ENCODE measurements at places on chromosomes 5 and 9.

- no peak for DNase-seq
Observed at GRCh38 chr9:16306586-16306985, 563.9 kb downstream of the BNC2 start.

- no peak for DNase-seq
Observed at GRCh38 chr9:70924380-70924779, 197.0 kb downstream of the TRPM3 start.

DNA sequence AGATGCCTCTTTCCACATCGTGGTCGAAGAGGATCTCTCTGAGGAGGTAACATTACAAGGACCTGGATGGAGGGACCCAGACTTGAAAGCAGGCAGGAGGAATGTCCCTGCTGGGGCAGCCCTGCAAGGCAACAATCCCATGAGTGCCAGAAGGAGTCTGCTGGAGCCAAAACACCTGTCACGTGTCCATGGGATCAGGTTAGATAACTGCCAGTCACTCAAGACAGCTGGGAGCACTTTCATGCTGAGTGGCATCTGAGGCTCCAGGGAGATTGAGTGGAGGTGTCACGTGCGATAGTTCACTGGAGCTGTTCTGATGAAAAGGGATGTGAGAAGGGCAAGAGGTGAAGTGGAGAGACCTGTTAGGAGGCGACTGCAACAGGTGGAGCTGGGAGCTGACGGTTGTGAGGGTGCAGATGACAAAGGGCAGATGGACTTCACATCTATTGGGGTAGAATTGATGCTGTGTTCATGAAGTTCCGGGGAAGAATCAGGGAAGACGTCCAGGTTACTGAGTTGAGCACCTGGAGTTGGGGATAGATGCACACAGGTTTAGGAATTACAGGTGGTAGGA, 68.4 kb downstream of the ICE1 start:
- no peak for DNase-seq

DNA sequence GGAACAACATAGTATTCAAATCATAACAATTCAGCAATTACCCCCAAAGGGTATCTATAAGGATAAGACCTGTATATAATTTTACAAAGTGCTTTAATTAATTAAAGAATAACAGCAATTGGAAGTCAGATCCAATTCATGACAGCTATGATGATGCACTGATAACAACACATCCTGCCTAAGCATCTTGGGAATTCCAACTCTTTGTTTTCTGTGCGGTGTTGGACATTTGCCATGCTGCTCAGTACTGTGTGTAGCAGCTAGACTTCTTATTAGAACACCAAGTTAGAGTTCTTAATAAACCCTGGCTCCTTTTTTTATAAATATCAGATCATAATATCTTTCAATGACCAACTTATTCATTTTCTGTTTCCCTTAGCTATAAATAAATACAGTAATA, 209.0 kb downstream of the SEC61B start:
- no peak for DNase-seq

DNA sequence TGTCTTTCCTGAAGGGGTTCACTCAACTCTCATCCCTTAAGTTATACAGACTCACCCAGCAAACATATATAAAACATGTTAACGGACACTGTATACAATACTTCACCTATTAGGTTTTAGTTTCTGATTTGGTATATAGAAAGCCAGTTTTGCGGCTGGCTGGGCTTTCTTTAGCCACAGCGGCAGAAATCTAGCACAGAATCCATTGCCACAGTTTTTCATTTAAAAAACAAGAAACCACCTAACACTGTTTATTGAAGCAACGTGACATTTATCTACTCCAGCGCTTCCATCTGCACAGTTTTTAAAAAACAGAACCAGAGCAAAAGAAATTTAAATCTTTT, 67.3 kb downstream of the SNX30 start:
- no peak for DNase-seq

- DNase-seq: no peak
Observed at GRCh38 chr5:173997331-173997730, 8.4 kb downstream of the C5orf47 start.

- DNase-seq: no peak
Observed at GRCh38 chr9:134870746-134871662, 9.6 kb upstream of the FCN2 start.

DNA sequence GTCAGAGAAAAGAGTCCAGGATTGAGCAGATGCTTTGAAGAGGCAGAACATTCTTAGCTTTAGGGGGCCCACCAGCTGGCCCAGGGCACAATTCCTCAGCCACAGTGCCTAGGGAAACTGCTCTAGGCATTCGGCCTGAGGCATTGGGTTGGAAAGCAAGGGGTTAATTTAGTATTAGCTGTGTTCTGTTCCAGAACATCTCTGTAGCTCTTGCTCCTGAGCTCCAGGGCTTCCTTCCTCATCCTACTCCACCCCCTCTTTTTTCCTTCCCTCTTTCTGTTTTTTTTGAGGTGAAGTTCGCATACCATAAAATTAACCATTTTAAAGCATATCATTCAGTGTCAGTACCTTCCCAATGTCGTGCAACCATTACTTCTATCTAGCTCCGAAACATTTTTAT, 74.5 kb upstream of the PANK3 start:
- no peak for DNase-seq

GRCh38 chr9:112351184-112351583, 17.8 kb upstream of the PTBP3 start:
- no peak for DNase-seq

DNA sequence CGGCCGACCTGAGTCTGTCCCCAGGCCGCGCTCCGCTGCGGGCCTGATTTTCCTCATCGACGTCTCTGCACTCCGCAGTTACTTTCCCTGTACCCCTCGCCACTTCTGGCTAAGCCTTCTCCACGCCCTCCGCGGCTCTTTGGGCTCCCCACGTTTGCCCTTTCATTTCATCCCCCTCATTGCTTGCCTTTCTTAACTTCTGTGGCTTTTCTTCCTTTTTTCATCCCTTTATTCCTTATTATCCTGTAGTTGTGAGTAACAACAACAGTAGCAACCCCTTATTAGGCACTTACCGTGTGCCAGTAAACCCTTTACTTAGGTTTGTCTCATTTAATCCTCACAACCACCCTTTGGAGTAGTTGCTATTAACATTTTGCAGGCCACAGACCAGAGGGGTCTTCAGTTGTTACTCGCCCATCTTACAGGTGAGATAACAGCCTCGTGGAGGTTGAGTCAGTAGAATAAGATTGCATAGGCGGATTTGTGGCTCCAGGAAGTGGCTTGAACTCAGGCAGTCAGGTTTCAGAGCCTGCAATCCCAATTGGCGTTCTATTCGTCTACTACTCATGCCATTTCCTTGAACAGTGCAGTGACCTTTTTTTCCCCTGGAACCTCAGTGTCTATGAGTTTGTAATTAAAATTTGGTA, 724 bp downstream of the TCERG1 start:
- DNase-seq: no peak

DNA sequence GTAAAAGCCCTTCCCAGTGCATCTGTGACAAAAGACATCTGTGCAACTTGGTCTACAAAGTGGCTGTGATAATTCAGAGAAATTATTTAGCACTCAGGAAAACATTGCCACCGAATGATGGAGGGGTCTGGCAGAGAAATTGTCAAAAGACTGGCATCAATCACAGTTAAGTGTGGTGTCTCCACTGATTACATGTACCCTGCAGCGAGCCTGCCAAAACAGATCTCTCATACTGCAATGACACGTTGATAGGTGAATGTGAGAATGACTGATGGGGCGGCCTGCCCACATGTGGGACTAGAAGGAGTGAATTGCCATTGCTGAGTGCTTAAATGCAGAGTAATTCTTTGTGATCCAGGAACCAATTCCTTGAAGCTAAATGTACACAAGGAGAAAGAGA, 136.4 kb upstream of the PCSK5 start:
- no peak for DNase-seq

DNA sequence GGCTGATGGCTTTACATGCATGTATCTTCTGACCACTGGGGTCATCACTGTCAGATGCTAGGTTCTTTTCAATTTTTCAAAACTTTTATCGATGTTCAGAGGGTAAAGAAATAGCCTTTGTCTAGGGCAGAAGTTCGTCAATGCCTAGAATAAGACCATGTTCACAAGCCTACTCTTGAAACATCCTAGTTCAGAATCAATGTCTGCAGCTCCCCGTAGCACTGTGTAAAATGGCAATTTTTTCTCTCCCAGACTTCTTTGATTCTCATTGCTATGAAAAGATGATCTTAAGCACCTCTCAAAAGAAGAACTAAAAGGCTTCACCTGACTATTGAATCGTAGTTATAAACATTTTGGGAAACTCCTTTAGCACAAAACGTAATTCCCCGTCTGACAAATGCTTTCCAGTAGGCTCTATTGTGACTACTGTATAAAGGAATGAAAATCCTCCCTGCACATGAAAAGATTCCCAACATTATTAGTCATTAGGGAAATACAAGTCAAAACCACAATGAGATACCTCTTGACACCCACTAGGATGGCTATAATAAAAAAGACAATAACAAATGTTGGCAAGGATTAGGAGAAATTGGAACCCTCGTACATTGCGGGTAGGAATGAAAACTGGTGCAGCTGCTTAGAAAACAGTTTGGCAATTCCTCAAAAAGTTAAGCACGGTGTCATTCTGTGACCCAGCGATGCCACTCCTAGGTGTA, 263.5 kb downstream of the ARHGAP26 start:
- no peak for DNase-seq

DNA sequence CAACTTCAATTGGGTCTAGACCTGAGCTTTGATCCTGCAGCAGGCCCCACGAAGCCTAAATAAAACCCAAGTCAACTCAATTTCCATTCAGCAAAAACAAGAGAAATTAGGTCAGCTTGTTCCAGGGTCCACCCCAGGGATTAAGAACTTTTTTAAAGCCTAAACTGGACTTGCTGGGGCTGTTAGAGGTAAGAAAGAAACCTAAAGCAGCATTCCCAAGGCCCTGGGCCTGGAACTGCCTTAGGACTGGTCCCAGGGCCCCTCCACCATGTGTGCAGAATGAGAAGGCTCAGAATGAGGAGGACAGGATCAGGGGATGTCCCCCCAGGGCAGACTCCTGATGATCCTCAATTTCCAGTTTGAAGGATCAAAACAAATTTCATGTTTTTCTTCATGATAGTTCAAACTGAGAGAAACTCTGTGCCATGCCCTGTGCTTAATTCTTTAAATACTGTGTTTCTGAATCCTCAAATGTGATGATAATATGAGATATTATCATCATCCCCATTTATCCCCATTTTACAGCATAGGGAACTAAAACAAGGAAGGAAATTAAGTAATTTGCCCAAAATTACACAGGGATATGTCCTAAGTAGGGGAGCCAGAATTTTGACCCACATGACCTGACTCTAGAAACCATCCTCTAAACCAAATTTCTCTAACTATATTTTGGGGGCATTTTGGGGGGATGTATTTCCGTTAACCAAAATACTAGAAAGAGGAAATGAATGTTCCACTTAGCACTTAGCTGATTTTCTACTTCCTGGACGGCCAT, 64.5 kb downstream of the DENND1A start:
- no peak for DNase-seq

- no peak for DNase-seq
Observed at GRCh38 chr9:37919246-37919955, 15.5 kb upstream of the SLC25A51 start.

DNA sequence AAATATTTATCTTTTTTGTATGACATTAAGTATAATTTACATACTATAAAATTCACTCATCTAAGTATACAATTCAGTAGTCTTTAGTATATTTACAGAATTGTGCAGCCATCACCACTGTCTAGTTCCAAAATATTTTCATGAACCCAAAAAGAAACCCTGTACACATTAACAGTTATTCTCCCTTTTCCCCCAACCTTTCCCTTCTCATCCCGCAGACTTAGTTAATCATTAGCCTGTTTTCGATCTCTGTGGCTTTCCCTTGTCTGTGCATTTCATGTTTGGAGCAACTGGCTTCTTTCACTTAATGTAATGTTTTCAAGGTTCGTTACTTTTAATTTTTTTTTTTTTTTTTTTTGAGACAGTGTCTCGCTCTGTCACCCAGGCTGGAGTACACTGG, 37.5 kb downstream of the MTREX start:
- no peak for DNase-seq

DNA sequence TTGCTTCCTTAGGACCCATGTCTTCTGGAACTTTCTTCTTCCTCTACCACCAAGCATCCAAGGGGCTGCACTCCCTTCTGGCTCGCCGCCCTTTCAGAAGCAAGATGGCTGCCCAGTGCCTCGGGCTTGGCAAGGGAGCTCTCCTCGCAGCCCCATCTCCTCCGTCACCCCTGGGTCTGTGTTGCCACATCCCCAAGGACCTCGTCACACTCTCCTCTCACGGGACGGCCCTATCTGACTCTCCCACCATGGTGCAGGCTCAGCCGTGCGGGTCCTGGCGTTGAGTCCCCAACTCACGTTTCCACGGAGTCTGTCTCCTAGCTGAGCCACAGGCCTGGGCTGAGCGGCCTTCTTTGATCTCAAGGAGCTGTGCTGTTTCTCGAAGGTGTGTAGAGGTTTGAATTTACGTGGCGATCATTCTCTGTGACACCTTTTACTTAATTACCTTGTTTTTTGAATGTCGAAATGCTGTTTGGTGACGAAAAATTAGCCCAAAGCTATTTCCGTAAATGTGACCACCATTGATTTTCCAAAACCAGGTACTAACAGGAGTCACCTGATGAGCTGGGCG, 15.0 kb upstream of the SCGB3A1 start:
- no peak for DNase-seq

DNA sequence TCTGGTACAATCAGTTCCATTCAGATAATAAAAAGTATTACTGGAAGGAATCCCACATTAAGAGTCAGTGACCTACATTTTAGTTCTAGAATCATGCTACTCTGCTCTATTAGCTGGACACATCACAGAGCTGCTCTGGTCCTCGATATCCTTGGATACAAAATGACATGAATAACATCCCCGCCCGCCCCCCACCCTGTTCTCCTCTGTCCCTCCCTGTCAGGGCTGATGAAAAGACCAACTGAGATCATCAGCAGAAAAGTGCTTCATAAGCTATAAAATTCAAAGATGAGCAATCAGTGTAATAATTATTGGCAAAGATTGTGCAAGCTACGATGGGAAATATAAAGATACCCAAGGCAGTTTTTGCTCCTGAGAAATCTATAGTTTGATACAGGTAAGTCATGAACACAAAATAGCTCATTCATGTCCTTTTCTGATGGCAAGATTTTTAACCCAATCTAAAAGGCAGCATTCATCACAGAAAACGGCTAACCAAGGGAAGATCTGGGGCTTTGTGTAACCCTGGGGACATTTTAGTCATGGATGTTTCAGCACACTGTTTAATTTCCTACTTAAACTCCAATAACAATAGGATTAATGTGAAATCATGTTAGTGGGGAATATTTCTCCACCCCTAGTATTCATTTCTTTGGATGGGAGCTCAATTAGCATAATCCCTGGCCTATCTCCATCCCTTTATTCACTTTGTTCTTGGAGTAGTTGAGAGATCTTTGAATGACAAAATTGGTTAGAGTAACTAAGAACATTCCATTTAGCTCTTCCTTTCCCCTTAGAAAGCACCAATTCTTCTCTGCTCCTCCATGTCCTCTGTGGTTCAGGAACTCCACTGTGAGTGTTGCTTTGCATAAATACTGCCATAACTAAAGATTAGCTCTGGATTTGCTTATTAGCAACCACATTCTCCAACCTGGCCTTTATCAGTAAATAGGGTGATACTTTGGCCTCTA, 459.4 kb upstream of the GRIA1 start:
- no peak for DNase-seq

GRCh38 chr5:53333160-53333559, 147.3 kb upstream of the FST start:
- DNase-seq: no peak

GRCh38 chr5:160922311-160922710, 70.3 kb upstream of the ATP10B start:
- no peak for DNase-seq

- no peak for DNase-seq
Observed at GRCh38 chr9:116774421-116775180, 87.5 kb downstream of the TRIM32 start.

GRCh38 chr5:125372694-125373631, 626.5 kb upstream of the ZNF608 start:
- no peak for DNase-seq

GRCh38 chr9:127814619-127815511, 12.2 kb downstream of the FPGS start:
- no peak for DNase-seq

Data from GM12891 (cell line).